ENCODE measurements at places on chromosomes 5 and 9.

DNA sequence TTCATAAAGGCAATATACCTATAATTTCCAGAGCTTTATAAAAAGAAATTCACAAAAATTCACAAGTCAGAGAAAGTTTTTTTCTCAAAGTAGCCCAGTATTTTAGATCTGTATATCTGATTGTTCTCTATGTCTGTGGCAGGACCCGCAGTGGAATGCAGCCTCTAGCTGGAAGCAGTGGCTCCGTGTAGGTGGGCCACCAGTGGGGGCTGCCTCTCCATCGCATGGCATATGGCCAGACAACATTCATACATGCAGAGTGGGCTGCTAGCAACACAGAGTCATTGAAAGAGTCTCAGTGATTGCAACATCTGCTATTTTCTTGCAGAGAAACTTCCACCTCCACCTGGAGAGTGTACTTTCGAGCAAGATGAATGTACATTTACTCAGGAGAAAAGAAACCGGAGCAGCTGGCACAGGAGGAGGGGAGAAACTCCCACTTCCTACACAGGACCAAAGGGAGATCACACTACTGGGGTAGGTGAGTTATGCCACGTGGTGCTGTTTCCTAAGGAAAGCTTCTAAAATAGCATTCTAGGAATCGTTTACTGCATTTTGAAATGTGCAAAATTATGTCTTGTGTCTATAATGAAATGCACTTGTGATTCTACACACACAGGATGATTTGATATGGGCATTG is 88.5 kb upstream of the SMC5 start:
- DNase-seq = no peak

- DNase-seq = no peak
These were observed 24.6 kb downstream of the EDIL3 start for GRCh38 chr5:84360056-84360455.

- no peak for DNase-seq
These were observed 196.3 kb downstream of the MEF2C start for GRCh38 chr5:88686726-88687125.

DNA sequence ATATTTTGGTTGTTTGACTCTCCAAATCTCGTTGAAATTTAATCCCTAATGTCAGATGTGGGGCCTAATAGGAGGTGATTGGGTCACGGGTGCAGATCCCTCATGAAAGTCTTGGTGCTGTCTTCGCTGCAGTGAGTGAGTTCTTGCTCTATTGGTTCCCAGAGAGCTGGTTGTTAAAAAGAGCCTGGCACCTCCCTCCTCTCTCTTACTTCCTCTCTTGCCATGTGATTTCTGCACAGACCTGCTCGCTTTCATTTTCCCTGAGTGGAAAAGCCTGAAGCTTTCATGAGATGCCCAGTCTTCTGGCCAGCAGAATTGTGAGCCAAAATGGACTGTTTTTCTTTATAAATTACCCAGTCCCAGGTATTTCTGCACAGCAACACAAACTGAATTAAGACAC is 221.6 kb downstream of the MAT2B start:
- DNase-seq = no peak

GRCh38 chr9:108241384-108242073 is 614.3 kb downstream of the ACTL7B start:
- no peak for DNase-seq

- no peak for DNase-seq
These were observed 12.1 kb downstream of the FAM78A start for GRCh38 chr9:131264231-131264630.

DNA sequence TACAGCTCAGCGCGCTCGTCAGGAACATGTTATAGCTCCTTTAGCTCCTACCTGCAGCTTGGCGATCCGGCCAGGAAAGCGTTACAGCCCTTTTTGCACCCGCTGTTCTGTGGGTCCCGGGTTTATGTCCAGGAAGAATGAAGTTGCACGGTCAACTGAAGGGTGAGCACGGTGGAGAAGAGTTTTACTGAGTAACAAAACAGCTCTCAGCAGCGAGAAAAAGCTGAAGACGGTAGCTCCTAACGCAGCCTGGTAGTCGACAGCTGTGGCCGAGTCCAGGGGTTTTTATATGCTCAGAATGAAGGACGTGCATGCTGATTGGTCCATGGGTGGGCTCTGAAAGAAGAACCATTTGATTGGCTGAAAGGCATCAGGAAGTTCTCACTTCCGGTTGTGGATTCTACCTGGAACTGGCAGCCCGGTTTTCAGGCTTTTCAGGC is 1830.1 kb upstream of the NUDT12 start:
- DNase-seq = no peak

- DNase-seq = no peak
These were observed 279.5 kb upstream of the PIK3R1 start for GRCh38 chr5:67935908-67936566.

GRCh38 chr9:38061326-38061977 is 7.6 kb downstream of the SHB start:
- DNase-seq = no peak
